ENCODE measurements at places on chromosomes 16 and 17.

DNA sequence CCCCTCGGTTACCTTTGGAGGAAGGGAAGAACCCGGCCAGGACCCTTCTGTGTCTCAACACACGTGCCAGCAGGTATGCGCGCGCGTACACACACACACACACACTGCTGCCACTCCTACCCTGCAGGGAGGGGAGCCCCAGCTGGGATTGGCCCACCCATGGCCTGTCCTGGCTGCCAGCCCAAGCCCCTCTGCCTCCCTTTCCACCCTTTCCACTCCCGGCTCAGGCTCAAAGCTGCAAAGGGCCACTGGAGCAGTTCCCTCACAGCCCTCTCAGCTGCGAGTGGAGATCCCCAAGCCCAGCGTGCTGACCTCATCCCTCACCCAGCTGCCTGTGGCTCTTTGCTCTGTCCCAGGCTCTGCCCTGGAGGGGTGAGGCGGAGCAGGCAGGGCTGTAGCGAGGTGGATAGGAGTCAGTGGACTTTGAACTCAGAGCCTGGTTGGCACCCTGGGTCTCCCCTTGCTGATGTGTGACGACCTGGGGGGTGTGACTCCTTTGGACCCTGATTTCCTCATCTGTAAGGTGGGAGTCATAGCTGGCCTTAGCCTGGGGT lies 14.5 kb downstream of the KIF19 start:
- DNase-seq: no peak

DNA sequence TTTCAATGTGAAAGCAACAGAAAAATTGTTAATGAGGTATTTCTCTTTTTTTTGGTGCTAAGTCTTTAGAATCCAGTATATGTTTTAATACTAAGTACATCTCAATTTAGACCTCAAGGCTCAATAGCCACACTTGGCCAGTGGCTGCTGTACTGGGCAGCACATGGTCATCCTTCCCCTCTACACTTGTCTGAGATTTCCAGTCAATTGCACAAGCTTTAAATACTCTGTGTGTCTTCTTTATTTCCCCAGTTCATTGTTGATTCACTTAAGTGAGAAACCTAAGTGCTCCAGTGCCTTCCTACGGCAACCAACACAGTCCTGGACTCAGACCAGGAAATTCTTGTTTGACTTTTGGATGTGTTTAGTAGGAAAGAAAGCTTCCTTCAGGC lies 62.2 kb downstream of the TNRC6C start:
- no peak for DNase-seq

DNA sequence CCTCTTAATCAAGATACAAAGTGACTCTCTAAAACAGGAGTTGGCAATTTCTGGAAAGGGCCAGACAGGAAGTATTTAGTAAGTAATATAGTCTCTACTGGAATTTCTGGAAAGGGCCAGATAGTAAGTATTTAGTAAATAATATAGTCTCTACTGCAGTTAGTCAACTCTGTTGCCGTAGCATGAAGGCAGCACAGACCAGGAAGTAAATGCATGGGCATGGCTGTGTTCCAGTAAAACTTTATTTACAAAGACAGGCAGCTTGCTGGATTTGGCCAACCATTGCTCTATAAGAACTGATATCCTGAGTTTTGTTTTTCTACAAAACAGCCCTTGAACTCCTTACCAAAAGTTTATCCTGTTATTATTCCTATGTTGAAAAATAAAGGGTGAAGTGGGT lies 16.9 kb downstream of the LDAF1 start:
- no peak for DNase-seq

- DNase-seq: no peak
These were observed 28.4 kb upstream of the NPTX1 start for GRCh38 chr17:80504686-80505413.

GRCh38 chr17:34703533-34703932 lies 124.2 kb downstream of the TMEM132E start:
- no peak for DNase-seq

- no peak for DNase-seq
These were observed 6.5 kb upstream of the NGFR start for GRCh38 chr17:49488612-49489011.

- DNase-seq: no peak
These were observed 48.6 kb downstream of the ABCA8 start for GRCh38 chr17:68906638-68907037.

- DNase-seq: no peak
These were observed 152.6 kb downstream of the MAP2K6 start for GRCh38 chr17:69567130-69567529.

DNA sequence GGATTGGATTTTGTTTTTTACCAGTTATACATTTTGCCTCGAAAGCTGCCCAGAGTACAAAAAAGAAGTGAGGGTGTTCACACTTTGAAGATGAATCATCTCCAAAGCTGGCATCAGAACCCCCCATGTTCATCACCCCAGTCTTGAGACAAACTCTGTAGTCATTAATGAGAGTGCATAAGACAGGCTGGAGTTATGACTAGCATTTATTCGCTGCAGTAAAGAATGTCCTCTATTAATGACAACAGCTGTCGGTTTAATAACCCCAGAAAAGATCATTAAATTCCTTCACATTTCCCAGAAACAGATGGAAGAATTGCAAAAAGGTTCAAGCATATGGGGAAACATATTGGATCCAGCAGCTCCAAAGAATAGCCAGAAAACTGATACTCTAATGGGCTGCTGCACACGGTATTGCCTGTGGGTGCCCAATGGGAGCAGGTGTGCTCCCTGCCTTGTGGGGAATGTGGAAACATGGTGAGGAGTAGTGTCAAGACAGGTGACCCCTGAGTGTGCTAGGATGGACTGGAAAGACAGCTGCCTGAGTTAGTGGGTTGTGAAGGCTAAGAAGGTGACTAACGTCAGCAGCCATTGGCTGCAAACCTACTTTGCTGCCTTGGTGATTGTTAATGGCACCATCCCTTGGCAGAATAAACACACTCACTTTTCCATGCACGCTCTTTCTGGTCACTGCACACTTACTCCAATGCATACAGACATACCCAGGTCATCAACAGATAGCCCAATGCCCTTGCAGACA lies 81.9 kb downstream of the AIPL1 start:
- DNase-seq: no peak

- DNase-seq: no peak
These were observed 48.3 kb upstream of the ABCC11 start for GRCh38 chr16:48295488-48296281.

- DNase-seq: no peak
These were observed 4.4 kb downstream of the DLG4 start for GRCh38 chr17:7215136-7215638.

DNA sequence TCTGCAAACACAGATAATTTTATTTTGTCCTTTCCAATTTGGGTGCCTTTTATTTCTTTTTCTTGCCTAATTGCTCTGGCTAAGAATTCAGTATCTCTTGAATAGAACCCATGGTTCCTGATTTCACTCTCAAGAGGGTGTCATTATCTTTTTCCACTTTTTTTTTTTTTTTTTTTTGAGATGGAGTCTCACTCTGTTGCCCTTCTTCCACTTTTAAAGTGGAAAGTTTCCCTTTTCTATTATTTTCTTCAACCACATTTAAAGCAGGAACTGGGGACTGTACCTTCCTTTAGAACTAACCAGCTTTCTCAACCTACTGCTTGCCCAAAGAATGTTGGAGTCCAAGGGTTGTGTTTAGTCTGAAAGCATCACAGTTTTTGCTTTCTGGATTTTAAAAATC lies 31.1 kb downstream of the SLFN11 start:
- DNase-seq: no peak

DNA sequence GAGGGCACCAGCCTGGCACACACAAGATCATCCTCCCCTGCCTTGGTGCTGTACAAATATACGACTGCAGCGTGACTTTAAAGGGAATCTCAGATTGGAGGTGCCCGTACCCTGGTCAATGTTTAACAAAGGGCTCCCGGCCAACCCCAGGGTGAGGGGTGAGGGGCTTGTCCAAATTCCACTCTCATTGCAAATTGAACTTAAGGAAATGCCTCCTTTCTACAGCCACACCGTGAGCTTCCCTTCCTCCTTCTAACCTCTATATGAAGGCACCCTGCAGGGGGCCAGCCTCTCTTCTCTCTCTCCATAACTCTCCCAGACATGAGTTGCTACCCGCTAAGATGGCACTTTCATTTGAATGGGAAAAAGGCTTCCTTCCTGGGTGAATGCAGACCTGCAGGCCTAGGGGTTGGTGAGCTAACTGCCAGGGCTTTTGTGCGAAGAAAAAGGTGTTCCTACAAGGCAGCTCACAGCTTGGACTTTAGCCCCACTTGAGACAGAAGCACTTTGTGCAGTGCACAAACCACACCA lies 76.6 kb downstream of the IRF8 start:
- DNase-seq: no peak

DNA sequence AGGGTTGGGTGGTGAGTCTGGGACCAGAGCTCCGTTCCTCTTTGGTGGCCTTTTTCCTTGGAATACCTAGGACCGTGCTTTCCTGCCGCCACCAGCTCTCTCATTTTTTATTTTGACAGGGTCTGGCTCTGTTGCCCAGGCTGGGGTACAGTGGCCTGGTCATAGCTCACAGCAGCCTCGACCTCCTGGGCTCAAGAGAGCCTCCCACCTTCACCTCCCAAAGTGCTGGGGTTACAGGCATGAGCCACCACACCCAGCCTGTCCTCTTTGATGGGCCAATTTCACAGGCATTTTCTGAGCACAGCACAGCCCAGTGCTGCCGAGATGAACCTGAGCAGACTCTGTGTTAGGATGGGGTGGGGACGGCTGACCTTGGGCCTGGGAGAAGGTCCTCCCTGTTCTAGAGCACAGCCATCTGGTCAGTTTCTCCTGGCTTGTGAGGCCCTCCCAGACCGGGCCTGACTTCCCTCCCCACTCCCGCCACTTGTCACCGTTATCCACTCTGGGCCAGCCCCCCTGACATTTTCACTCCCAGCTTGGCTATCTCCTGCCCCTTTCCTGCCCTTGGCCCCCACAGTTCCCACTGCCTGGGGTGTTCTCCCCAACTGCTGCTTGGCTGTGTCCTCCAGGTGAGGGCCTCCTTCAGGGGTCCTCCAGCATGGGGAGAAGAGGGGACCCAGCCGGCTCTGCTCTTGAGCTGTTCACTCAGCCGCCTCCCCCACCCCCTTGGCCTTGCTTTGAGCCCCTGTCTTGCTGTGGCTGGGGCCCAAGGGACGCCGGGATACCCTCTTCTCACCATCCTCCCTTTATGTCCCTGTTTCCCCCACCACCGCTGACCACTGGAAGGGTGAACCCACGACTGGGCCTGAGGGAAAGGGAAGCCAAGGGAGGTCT lies 5.0 kb downstream of the ADCY7 start:
- DNase-seq: no peak

GRCh38 chr16:2836646-2837508 lies 6.8 kb downstream of the ZG16B start:
- no peak for DNase-seq

- no peak for DNase-seq
These were observed 257.1 kb downstream of the BCAS3 start for GRCh38 chr17:60934723-60935122.

DNA sequence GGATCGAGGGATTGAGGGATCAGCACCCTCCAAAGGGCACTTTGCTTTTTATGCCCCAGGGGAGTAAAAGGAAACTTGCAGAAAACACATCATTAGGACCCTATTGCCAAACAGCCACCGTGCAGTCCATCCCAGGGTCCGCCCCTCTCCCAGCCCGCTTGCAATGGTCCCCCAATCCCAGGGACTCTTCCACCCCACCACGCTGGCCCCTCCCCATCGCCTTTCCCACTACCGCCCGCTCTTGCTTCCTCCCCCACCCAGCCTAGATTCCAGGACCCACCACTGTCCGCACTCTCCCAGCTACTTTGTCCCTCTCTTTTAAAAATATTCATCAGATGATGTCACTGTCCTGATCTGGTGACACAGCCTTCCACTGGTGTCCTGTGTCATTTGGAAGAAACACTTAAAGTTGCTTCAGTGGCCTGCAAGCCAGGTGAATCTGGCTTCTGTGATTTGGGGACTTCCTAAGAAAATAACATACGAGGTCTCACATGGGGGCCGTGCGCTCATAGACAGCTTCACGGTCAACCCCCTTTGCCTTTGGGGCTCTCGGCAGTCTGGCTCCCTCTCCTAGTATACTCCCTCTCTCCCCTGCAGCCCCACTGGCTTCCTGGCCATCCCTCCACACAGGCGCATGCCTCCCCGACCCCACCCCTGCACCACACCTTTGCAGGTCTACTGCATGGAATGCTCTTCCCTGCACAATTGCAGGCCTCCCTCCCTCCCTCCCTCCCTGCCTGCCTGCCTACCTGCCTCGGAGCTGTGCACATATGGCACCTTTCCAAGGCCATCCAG lies 127.9 kb downstream of the RBFOX3 start:
- DNase-seq: no peak

DNA sequence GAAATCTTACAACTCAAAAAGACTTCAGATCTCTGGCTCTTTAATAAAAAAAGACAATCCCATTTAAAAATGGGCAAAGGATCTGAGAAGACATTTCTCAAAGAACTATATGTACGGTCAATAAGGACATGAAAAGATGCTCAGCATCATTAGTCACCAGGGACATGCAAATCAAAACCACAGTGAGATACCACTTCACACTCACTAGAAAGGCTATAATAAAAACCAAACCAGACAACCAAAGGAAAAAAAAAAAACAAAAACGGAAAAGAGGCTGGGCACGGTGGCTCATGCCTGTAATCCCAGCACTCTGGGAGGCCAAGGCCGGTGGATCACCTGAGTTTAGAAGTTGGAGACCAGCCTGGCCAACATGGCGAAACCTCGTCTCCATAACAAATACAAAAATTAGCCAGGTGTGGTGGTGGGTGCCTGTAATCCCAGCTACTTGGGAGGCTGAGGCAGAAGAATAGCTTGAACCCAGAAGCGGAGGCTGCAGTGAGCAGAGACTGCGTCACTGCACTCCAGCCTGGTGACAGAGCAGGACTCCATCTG lies 1.7 kb upstream of the NPIPB7 start:
- no peak for DNase-seq

DNA sequence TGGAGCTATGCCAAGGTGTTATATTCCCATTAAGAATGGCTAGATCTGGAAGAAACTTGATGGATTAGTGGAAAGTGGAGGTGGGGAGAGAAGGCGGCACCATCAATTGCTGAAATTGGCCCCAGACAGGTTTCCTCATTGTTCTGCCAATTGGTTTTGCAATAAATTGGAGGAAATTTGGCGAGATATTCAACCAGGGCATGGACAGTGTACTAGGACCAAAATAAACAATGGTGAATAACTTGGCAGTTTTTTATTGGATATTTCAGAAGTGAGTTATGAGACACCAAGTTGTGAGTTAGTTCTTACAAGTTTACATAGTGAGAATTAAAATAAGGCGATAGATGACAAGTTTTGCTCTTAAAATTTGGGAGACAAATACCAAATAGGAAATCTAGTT lies 41.1 kb upstream of the SOX9 start:
- no peak for DNase-seq

GRCh38 chr17:58249270-58250133 lies 11.1 kb downstream of the LPO start:
- DNase-seq: peak; percentile 58

- DNase-seq: no peak
These were observed 188.0 kb downstream of the NTN1 start for GRCh38 chr17:9209347-9209746.

DNA sequence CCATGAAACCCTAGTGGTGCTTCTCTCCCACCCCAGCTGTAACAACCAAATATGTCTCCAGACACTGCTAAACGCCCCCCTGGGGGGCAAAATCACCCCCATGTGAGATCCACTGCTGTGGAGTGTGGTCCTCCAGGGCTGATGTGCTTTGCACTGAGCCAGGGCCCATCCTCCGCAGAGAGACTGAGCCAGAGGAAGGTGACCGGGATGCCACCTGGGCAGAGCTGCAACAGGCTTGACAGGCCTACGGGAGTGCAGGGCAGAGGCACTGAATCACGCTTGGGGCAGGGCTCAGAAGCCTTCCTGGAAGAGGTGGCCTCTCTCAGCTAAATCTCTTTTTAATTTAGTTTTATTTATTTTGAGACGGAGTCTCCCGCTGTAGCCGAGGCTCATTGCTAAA lies 4.4 kb downstream of the GJD3 start:
- DNase-seq: no peak

- no peak for DNase-seq
These were observed 1.8 kb upstream of the MIF4GD start for GRCh38 chr17:75272848-75273184.
